ENCODE measurements at places on chromosomes 11 and 22.

DNA sequence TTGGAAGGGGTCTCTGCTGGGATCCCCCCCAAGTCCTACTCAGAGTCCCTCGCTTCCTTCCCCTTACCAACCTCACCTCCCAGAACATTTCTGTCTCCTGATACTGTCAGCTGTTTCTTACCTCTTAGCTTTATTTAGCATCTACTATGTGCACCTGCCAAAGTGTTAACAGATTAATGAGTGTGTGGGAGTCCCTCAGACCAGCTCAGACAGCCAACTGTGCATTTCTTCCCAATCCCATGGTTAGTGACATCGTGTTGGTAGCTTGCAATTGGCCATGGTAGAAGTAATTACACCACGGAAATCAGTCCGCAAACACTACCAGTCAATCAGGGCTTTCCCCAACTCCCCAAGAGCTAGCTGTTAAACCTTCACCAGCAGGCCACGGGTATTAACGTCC lies 150.6 kb downstream of the DSCAML1 start:
- no peak for DNase-seq

DNA sequence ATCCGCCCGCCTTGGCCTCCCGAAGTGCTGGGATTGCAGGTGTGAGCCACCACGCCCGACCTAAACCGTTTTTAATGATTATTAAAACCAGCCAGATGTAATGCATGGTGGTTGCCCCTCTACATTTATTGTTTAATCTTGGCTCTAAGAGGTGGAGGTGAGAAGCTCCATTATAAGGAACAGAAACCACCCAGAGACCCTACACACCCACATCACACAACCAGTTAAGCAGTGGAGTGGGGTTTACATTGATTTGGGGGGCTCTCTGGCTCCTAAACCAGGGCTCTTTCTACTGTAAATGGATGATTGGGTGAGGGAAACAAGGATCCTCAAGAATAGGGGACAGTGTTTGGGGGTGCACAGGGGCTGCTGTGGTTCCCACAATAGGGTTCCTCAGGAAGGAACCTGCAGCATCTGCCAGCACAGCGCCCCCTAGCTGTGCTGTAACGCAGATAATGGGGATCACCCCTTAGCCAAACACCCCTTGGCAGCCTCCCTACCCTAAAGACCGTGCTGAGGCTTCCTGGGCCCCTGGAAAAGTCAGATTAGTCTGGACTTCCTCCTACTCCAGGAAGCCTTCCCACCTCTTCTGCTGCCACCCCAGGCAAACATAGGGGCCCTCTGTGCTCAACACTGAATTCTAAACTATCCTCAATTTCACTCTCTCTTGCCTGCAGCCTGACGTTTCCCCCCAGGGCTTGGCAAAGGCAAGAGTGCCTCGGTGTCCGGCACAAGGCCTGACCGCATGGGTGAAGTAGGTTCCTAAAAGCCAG lies 2.4 kb downstream of the MPST start:
- peak; percentile 39 for DNase-seq

- DNase-seq = peak; percentile 66
Measured at GRCh38 chr22:30435674-30436126, 10.1 kb downstream of the MTFP1 start.

DNA sequence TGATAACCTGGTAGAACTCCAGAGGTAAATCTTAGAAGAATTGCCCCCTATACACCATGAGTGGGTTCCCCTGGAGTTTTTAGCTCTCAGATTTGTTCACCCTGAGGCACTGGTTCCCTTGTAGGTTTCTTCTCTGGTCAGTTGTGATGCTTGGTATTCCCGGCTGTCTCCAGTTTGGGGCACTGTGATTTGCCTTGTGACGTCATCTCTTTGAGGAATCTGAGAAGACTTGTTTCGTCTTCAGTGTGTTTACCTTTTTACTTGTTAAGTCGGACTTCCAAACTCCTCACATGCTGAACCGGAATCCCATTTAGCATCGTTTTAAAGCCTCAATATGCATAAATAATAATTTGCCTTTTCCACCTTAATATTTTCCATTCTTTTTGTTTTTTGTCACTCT lies 54.4 kb downstream of the CECR2 start:
- no peak for DNase-seq

- no peak for DNase-seq
Measured at GRCh38 chr11:34603129-34604001, 17.5 kb upstream of the EHF start.

DNA sequence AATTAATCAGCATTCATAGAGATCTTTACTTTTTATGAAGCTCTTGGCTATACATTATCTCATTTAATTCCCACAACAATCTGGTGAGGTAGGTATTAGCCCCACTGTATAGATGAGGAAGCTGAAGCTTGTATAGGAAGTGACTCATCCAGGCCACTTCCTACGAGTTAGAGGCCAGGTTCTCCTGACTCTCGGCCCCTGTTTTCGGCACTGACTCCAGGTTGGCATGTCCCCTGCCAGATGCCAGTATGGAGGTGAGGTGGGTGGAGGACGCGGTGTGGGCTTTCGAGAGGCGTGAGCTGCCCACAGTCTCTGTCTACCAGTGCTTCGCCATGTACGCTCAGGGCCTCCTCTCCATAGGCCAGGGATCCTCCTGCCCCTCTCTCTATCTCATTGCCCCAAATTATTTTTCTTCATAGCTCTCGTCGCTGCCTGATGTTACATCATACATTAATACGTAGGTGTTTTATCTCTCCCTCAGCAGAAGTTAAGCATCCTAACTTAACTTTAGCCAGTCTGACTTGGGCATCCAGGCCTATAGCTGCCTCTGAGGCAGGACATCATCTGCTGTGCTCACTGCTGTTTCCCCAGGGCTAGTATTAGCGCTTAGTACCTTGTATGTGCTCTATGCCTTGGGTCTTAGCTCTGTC lies 9.0 kb downstream of the DGAT2 start:
- no peak for DNase-seq

DNA sequence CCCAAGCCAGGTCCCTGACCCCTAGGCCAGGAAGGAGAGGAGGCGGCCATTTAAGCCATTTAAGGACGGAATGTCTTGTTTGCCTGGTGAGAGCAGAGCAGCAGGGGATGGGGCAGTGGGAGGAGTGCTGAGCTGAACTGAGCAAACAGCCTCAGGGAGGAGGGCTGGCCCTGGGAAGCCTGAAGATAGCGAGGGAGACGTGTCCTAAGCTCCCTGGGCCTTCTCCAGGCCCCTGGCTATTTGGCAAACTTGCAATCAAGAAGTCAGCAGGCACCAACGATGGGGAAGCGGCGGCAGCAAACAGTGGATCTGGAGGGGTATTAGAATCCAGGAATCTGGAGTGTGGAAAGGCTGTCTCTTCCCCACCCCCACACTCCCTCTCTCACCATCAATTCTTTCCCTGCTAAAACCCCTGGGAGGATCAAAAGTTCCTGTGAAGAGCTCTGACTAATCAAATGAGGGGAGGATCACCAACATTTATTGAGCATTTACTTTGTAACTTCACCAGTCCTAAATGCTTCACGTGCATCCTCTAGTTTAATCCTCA lies 8.8 kb downstream of the BCL9L start:
- DNase-seq = no peak

DNA sequence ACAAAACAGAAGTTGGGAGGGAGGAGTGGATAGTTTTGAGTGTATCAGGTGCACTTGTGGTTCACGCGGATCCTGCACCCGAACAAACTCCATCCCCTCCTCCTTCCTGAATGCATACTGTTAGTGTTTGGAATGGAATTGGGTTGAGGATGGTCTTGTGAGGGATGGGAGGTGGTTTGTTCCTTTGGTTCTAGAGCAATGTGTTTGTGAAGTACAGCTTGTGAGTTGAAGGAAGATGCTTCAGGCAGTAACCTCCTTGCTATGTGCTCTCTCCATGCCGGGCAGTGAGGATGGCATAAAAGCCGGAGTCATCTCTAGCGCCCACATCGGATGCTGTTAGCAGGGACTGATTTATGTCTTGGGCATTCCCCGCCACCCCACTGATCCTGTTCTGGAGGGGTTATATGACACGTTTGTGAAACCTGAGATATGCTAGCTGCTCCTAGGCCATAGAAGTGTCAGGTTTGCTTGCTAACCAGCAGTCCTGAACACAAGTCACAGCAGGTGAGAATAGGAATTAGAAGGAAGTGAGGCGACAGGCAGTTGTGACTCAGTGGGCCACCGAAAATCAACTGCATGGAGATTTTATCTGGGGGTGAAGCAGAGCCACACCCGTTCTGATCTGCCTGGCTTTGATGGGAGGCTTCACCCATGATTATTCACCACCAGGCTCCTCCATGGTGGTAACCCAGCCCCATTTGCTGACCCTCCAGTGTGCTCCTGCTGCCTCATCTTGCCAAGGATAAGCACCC lies 2.2 kb downstream of the BCR start:
- DNase-seq = peak; percentile 59

DNA sequence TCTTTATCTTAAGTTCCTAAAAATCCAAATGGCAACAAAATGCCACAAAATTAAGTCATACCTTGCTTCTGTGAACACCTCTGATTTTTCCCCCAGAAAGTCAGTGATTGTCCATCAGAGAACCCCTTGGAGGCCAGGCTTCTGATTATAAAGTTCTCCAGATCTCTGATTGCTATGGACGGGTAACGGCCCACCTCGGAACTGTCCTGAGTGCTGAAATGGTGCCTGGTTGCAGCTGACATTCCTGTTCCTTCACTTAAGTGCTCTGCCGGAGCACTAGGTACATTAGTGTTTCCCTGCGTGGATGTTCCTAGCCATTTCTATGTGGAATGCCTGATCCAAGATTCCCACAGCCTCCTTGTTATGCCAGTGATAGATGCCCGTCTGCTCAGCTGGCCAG lies 85.0 kb downstream of the CHST1 start:
- DNase-seq = no peak

DNA sequence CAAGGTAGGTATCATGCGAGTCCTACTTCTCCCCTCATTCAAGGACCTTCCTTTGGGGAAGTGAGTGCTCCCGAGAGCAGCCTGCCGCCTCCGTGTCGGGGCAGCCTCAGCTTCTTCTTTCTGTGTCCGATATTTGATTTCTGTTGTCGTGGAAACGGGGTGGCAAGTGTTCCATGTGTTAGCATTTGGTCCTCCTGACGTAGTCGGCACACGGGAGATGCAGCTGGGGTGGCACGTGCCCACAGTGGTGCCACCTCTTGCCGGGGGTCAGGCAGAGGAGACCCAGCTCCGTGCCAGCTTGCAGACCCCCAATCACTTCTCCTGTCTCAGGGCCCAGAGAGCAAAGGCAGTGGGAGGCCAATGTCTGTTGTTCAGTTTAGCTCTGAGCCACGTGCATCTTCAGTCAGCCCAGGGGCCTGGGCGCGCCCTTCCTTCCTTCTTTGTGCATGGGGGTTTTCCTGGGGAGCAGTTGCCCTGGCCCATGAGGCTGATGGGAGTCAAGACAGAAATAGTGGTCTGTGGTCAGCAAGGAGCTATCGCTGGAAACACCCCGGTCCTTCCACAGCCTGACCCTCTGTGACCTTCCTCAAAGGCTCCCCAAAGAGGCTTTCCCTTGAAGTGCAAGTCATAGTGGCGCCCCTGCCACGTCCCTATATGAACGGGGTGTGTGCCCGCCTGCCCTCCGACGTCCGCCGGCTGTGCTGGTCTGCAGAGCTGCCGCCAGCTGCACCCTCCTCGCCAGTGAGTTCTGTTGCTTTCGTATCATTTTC lies 44.5 kb downstream of the PARVB start:
- no peak for DNase-seq

GRCh38 chr11:113632981-113633380 lies 73.1 kb downstream of the TMPRSS5 start:
- no peak for DNase-seq

DNA sequence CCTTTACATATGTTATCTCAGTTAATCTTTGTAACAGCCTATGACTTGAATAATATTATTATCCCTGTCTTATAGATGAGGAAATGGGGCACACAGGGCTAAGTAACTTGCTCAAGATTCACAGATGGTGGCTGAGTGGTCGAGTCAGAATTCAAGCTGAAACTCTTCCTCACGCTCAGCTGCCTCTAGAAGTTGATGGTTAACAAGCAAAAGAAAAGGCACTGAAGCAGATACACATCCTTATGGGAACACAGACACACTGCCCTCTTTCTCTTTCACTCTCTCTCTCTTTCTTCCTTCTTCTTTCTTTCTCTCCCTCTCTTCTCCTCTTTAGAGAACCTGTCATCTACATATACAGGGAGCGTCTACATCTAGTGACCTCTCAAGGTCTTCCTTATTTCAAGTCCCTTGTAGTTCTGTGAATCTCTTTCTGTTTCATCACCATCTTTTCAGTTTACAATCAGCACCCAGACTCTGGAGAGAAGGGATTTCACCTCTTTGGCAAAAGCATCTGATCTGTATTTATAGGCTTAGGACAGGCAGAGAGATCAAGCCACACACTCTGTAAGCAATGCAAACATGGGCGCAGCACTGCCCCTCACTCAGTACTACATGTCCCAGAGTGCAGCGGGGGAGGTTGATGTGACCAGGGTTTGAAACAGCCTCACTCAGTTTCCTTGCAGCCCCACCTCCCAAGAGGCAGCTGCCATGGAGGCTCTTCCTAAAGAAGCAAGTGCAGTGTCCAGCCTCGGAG lies 75.7 kb downstream of the GRAMD1B start:
- DNase-seq = no peak

DNA sequence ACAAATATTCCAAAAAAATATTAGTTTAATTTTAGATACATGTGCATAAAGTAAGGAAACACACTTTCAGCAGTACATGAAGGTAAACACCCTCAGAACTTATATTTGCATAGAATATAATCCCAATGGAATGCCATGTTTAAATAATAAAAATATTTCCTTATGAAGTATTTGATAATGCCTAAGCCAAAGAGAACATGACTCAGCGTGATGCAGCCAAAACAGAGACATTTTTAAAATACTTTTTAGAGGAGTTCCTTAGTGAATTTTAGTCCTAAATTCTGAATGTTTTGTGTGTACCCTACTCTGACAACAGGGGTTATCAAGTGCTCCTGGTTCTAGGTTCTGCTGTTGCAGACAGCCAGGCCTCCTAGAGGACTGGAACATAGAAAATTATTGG lies 39.1 kb upstream of the POU2AF2 start:
- DNase-seq = no peak

GRCh38 chr22:24155627-24156140 lies 25.6 kb upstream of the SUSD2 start:
- peak; percentile 25 for DNase-seq

GRCh38 chr11:74533421-74533820 lies 39.9 kb upstream of the LIPT2 start:
- no peak for DNase-seq

DNA sequence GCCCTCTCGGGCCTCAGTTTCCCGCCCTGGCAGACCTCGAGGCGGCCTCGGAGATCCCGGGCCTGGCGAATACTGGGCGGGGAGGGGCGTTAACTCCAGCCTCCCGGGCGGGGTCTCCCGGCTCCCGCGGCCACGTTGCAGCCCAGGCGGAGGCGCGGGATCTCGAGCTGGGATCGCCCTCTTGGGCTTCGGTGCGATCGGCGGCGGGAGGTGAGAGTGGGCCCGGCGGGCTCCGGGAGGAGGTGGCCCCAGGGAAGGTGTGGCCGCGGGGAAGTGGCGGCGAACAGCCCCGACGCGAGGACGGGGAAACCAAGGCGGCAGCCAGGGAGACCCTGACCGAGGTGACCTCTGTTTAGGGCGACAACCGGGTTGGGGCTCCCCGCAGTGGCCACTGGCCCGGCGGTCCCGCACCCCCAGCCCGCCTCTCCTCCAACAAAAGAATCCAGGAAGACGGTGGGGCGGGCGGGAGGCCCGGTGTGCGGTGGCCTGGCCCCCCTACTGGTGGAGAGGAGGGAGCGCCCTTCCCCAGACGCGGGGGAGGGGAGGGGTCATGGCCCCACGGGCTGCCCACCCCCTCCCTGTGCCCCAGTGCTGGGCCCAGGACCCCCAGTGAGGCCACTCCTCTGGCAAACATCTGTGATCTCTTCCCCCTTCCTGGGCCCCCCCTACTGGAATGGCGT lies at the start of gene PHETA2:
TSS of gene PHETA2 (plus strand) at position 117 of the 680 bp plus-strand sequence. CDS start 3,046 bp downstream, outside the sequence.
- DNase-seq = no peak
